ENCODE measurements at places on chromosomes 3 and 15.

DNA sequence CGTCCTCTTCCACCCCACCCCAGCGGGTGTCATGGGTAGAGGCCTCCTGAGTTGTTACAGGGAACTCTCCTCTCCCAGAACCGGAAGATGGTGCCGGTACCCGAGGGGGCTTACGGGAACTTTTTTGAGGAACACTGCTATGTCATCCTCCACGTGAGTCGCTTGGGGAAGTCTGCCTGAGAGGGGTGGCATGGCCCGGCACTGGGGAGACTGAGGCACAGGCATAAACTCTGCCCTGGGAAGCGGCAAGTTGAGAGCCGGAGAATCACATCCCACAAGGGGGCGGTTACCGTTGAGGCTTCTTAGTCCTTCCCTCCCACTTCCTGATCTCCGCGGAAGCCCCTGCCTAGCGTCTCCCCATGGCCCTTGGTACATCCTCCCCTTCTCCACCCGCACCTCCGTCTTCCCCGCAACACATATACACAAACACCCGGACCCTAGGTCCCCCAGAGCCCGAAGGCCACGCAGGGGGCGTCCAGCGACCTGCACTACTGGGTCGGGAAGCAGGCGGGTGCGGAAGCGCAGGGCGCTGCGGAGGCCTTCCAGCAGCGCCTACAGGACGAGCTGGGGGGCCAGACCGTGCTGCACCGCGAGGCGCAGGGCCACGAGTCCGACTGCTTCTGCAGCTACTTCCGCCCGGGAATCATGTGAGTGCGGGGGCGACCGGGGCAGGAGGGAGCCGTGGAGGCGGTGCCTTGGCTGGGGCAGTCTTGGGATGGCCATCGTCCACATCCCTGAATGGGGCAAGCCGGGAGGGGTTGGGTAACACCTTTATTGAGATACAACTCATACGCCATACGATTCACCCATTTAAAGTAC lies 3.4 kb downstream of the VILL start:
- peak; percentile 73 for DNase-seq

GRCh38 chr3:142279965-142280590 lies 54.7 kb upstream of the GK5 start:
- peak; percentile 80 for DNase-seq

GRCh38 chr15:89673165-89673512 lies 6.0 kb downstream of the PLIN1 start:
- DNase-seq: peak; percentile 23

DNA sequence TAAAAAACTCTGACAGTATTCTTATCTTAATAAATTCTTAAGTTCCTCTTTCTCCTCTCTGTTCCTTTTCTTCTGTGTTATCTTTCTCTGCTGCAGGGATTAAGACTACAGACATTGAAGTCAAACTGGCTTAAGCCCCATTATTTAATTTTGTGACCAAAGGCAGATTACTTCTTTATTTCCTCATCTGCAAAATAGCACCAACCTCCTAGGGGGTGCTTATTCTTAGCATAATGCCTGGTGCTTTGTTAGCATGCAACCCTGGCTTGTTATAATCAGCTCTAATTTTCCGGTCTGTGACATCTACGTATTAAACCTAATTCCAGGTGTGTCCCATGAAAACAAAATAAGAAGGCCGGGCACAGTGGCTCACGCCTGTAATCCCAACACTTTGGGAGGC lies 23.8 kb downstream of the SEMA6D start:
- DNase-seq: no peak

- no peak for DNase-seq
Observed at GRCh38 chr3:45109771-45110508, 36.2 kb downstream of the CDCP1 start.

- DNase-seq: peak; percentile 93
Observed at GRCh38 chr3:30342318-30343060, 263.9 kb upstream of the TGFBR2 start.

DNA sequence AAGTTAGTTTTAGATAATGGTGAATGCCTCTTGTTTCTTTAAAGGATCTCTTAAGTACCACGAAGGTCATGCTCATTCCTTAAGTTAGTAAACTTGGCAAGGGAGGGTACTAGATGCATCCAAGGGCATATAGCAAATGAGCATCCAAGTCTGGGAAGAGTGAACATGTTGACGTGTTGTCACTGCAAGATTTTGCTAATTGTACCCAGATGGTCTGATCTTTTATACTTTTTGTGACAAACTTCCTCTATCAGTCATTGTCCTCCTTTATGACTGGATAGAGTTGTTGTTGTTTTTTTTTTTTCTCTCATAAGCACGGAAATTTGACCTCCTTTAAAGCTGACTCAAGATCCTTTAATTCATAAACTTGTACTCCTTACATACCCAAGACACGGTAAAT lies 121.3 kb downstream of the CHST2 start:
- DNase-seq: no peak

GRCh38 chr3:16824081-16824696 lies 60.6 kb upstream of the PLCL2 start:
- no peak for DNase-seq

DNA sequence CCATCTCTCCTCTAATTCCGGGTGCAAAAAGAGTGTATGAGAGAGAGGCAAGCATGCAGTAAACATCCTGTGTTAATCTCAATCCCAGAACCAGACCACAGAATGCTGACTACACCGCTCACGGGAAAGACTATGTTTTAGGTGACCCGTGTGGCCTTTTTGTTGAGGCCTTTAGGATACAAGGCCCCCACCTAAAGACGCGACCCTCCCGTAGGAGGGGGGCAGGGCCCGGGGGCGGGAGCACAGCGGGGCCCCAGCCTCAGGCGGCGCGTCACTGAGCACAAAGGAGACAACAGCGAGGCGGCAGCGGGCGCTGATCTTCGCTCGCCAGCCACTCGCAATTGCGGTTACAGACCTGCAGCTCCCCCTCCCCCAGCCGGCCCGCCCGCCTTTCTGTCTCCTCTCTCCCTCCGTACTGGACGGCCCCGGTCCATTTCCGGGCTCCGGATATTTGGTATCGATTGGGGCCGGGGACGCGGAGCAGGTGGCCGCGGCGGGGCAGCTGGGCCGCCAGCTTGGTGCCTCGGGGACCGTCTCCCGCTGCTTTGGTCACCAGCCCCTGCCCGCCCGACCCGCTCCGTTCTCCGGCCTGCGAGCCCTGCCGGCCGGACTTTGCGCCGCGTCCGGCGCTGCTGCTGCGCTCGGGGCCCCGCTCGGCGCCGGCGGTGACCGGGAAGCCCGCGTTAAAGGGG lies at the start of gene CCDC50:
TSS of gene CCDC50 (plus strand) at position 433 of the 692 bp plus-strand sequence. CDS start 281 bp downstream, outside the sequence.
- peak; percentile 92 for DNase-seq

DNA sequence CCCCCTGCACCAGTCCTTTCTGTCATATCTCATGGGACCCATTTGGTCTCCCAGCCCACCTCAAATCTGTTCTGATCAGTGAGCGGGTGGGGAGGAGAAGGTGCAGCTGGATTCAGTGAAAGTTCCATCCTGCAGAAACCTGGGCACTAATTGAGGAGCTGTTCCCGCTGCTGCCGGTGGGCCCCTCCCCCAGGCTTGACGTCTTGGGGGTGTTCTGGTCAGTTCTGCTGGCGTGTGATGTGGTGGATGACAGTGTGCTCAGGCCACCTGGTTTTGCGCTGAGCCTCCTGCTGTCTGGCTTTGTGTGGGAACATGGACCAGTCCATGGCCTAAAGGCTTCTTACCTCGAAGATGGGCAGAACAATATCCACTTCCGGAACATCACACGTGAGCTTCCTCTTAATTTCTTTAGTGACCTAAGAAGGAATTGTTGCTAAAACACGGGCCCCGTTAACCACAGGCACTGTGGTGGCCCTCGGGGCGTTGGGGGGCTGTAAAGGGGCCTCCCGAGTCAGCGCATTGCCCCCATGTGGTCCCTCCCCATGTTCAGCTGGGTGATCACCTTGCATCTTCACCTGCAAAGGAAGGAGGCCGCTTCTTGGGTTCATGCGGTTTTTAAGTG lies 59.7 kb downstream of the RGMA start:
- DNase-seq: peak; percentile 40

- no peak for DNase-seq
Observed at GRCh38 chr3:10334459-10334858, 13.5 kb upstream of the SEC13 start.

- no peak for DNase-seq
Observed at GRCh38 chr15:78387246-78388037, 47.3 kb downstream of the CRABP1 start.

GRCh38 chr15:98257290-98257689 lies 296.8 kb downstream of the ARRDC4 start:
- no peak for DNase-seq

DNA sequence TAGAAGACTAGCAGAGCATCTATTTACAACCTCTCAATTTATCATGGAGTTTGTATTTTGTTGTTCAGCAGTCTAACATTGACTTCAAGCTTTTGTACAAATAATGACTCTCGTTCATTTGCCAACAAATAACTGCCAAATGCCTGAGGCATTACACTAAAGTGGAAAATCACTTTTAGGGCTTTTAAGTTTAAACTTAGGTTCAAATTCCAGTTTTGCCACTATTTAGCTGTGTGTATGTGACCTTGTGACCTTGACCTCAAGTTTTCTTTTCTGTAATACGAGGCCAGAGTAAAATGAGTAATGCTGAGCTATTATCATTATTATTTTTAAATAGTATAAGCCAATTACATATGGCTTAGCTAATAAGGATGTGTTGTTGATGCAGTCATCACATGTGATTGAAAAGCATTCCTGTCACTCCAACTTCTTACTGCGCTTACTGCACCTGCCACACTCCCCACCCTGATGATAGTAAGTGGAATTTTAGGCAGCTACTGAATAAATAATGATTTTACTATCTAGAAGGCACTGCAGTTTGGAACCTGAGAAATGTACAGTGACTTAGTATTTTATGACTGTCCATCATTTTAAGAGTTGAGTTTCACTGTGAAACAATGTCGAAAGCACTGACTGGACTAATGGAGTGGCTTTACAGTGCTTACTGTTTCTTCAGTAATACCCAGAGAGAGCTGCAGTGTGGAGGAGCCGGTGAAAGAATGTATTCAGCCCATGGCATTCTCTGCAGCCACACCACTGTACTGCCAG lies 16.3 kb downstream of the ARL8B start:
- peak; percentile 27 for DNase-seq

- DNase-seq: no peak
Observed at GRCh38 chr3:48894516-48894915, 4.2 kb downstream of the SLC25A20 start.

GRCh38 chr3:104514371-104514770 lies 852.3 kb upstream of the ALCAM start:
- no peak for DNase-seq

DNA sequence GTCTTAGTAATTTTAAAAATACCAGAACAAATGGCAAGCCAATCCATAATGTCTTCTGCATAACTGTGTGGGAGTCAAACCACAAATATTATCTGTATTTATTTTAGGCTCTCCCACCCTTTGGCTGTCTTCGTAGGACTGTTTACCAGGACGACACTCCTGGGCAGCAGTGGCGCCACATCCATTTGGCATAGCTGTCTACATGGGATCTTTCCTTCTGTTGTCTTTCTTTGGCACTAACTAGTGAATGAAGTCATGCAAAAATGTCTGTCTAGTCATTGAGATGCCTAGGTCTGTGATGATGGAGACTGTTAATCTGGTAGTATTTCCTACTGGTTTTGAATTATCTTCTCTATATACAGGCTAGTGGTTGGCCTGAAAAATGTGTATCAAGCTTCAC lies 54.0 kb upstream of the CHMP2B start:
- no peak for DNase-seq

GRCh38 chr3:53881691-53882593 lies at the start of gene ACTR8:
ACTR8 (minus strand) TSS chr3:53882152; CDS start chr3:53882101, 51 bp downstream.
- DNase-seq: peak; percentile 95

GRCh38 chr15:58070801-58071418 lies 5.4 kb upstream of the ALDH1A2 start:
- peak; percentile 68 for DNase-seq

GRCh38 chr3:101519685-101520365 lies 6.8 kb upstream of the SENP7 start:
- no peak for DNase-seq

DNA sequence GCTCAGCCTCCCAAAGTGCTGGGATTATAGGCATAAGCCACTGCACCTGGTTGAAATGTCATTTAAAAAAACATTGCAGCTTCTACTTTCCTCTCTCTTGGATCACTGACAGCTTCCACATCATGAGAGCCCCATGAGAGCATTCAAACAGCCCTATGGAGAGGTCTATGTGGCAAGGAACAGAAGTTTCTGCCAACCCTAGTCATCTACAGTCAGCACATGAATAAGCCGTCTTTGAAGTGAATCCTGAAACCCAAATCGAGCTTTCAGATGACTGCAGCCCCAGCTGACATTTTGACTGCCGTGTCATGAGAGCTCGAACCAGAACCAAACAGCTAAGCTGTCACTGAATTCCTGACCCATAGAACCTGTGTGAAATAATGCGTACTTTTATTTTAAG lies 39.8 kb downstream of the CD200R1L start:
- no peak for DNase-seq

DNA sequence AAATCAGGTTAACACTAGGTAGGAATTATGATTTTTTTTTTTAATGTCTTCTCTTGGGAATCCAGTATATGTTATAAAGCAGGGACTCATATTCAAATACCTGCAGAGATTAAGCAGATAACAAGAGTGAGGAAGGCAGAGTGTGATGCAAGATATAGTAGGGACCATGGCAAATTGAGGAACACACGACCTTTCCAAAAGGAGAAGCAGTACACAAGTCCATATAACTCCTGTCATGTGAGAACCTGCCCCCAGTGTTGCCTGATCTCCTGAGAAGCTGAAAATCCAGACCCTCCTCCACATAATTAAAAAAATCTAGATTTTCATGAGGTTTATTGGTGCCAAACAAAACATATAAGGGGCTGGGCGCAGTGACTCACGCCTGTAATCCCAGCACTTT lies 3.6 kb downstream of the RFC4 start:
- no peak for DNase-seq

GRCh38 chr3:143686638-143687197 lies 161.6 kb downstream of the SLC9A9 start:
- DNase-seq: no peak

DNA sequence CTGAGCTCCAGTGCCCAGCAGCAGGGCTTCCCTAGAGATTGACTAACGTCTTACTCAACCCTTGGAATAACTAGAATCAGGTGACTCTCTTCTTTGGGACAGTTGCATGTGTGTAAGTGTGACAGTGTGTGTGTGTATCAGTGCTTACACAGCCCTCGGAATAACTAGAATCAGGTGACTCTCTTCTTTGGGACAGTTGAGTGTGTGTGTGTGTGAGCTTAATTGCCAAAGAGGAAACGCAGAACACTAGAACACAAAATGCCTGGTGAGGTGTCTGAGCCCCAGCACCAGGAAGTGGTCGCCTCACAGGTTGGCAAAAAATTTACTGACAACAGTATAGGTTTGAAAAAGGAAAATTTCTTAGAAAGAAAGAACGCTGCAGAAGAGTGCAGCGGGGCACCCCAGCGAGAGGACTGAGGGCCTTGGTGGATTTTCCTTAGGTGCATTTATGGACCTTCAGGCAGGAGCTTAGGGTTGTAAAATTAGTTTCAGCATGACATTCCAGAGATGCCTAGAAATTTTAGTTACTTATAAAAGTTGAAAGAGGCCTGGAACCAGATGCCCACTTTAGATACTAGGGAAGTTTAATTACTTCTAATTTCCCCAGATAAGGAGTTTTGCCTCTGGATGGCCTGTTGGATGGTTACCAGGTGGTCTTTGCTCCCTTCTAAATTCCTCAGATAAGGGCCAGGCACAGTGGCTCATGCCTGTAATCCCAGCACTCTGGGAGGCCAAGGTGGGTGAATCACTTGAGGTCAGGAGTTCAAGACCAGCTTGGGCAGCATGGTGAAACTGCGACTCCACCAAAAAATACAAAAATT lies 3.7 kb upstream of the WDR82 start:
- DNase-seq: peak; percentile 36

- DNase-seq: peak; percentile 63
Observed at GRCh38 chr15:99729920-99730319, 3.3 kb downstream of the LYSMD4 start.
